Upper lobe of right lung (tissue), 1 donor: ENCODE measurements at places on chromosomes 3 and 15. TPM values are rescaled to one million over a fixed set of nuclear protein-coding genes. Genes with fewer than 3 reads are reported as not detected.

LSMEM2 gene
- not detected for total RNA-seq

PTX3 gene
- total RNA-seq = 7.2 TPM

BDH1 gene
- 12.5 TPM for total RNA-seq

FRMD4B gene
- 60.7 TPM for total RNA-seq

CPN2 gene
- total RNA-seq = not detected

MUC13 gene
- not detected for total RNA-seq

GRAMD1C gene
- total RNA-seq = 6.4 TPM

LRRC15 gene
- 1.1 TPM for total RNA-seq

C2CD4A gene
- total RNA-seq = 0.14 TPM

CGNL1 gene
- 54.9 TPM for total RNA-seq

LINS1 gene
- total RNA-seq = 18.6 TPM

KCNH8 gene
- total RNA-seq = 0.41 TPM
